Activated T-helper 1 cell treated with anti-CD3 and anti-CD28 coated beads, Interleukin-12 subunit alpha, Interleukin-12 subunit beta, Interleukin-2, Interleukin-4 antibody, amounts not matched to agents 30 ng/mL and 10 ng/mL and 1 ng/mL, durations not matched to agents 14 hours and 24 hours and 36 hours (primary cell): ENCODE measurements at places on chromosomes 2 and 18. TPM values are rescaled to one million over a fixed set of nuclear protein-coding genes. Genes with fewer than 3 reads are reported as not detected.
A peak's percentile ranks its signal among the peaks of the same experiment; 100 is the strongest.

DNA sequence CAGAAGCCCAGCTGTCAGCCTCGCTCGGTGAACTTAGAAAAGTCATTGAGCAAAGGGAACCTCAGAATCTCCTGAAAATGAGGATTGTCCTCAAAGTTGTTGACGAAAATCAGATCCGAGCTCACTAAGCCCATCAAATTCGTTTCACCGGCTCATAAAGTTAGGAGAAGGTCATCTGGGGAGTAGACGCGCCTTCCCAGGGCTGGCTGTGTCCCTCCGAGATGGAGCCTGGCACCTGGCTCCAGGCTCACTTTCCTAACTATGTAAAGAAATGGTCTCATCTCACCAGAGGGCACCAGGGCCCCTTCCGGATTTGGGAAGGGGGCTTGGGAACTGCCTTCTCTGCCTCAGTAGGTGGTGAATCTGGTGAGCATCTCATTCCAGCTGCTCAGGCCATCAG lies 145.5 kb downstream of the PXDN start:
- no peak for DNase-seq

Gene GATA6
- total RNA-seq: not detected in 2 replicates

Gene STRN
- total RNA-seq: 28.8 and 29.0 TPM in 2 replicates

GRCh38 chr18:26119246-26119645 lies 14.4 kb upstream of the PSMA8 start:
- no peak for DNase-seq

Gene BCL11A
- not detected in 2 replicates for total RNA-seq

GRCh38 chr2:187640926-187641510 lies 86.8 kb upstream of the TFPI start:
- DNase-seq: no peak

GRCh38 chr2:8235419-8235818 lies 446.4 kb upstream of the ID2 start:
- DNase-seq: no peak

Gene CCDC74A
- total RNA-seq: 1.4 and 1.6 TPM in 2 replicates

DNA sequence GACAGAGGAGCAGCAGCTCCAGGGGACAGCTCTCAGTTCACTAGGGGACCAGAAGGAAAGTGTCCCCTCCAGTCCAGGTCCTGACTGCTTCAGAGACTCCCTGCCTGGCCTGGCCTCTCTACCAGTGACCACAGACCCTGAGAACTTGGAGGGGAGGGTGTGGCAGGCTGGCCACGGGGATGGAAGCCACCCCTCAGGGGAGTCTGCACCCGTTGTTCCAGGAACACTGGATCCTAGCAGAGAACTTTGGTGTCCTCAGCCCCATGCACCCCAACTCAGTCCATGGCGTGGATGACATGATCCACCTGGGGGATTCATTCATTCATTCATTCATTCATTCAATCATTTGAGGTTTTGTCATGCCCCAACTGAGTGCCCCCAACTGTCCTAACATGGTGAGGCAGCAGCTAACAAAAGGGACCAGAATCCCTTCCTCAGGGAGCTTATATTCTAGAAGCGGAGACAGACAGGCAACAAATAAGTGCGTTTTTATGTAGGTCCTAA lies 31.9 kb downstream of the MYO7B start:
- no peak for DNase-seq

GRCh38 chr2:165891345-165891744 lies 62.2 kb downstream of the TTC21B start:
- no peak for DNase-seq

GRCh38 chr18:63253014-63253413 lies 66.6 kb downstream of the BCL2 start:
- no peak for DNase-seq

Gene KCNS3
- 0.07 TPM in 1 of 2 replicates, not detected in the other for total RNA-seq

Gene CRACDL
- total RNA-seq: 0.13 and 0.32 TPM in 2 replicates

Gene CPLX4
- total RNA-seq: not detected in 2 replicates

- DNase-seq: peak; percentile 12
Observed at GRCh38 chr2:131105950-131106801, 1.0 kb downstream of the PLEKHB2 start.

Gene ASAP2
- total RNA-seq: 0.34 and 1.2 TPM in 2 replicates

Gene RBM44
- total RNA-seq: 0.49 and 1.1 TPM in 2 replicates

Gene MREG
- total RNA-seq: 9.2 and 10.1 TPM in 2 replicates

- DNase-seq: no peak
Observed at GRCh38 chr2:126512026-126512425, 143.9 kb upstream of the GYPC start.

Gene PAX3
- not detected in 2 replicates for total RNA-seq

Gene CLEC4F
- 0.10 TPM in 1 of 2 replicates, not detected in the other for total RNA-seq

GRCh38 chr2:232910376-232910775 lies 40.3 kb downstream of the SNORC start:
- no peak for DNase-seq

DNA sequence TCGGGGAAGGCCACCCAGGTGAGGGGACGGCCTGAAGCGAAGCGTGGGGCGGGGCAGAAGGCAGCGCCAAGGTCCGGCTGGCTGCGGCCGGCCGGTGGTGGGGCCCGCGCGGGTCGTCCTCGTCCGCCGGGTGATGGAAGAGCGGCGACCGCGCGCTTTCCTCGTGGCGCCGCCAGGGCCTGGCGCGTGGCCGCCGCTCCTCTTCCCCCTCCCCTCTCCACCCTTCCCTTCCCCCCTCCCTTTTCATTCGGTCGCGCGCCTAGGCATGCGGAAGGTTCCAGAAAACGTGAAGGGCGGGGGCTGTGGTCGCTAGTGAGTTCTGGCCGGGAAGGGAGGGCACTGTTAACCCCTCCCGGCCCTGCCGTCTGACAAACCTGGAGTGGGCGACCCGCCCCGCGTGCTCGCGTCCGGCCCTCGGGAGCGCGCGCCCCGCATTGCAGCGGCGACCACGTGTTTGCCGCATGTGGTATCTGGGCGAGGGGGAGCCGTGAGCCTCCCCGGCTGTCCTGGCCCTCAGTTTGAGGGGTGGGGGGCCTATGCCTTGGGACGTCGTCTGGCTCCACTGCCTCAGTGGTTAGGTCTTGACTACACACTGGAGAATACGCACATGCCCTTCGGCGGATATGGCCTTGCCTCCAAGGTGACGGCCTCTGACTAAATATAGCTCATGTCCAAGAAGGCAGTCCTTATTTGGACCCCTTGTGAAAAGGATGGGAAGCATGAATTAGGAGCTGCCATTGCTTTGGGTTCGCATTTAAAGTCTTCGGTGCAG lies 579 bp downstream of the MAT2A start:
- peak; percentile 68 for DNase-seq

- DNase-seq: no peak
Observed at GRCh38 chr2:36564377-36564930, 33.5 kb downstream of the FEZ2 start.

GRCh38 chr2:46393347-46393820 lies 86.0 kb upstream of the TMEM247 start:
- no peak for DNase-seq

Gene GRB14
- not detected in 2 replicates for total RNA-seq

Gene ABCA12
- not detected in 2 replicates for total RNA-seq

- DNase-seq: no peak
Observed at GRCh38 chr2:11569636-11570035, 35.8 kb downstream of the GREB1 start.

- no peak for DNase-seq
Observed at GRCh38 chr18:80229766-80230745, 17.3 kb downstream of the PARD6G start.

Gene CXXC1
- total RNA-seq: 114 and 117 TPM in 2 replicates

- DNase-seq: no peak
Observed at GRCh38 chr18:43587538-43588153, 310.4 kb upstream of the SYT4 start.

Gene SERPINB11
- not detected in 2 replicates for total RNA-seq

- no peak for DNase-seq
Observed at GRCh38 chr2:20034821-20035220, 16.6 kb downstream of the LAPTM4A start.

Gene FAP
- total RNA-seq: not detected in 2 replicates

DNA sequence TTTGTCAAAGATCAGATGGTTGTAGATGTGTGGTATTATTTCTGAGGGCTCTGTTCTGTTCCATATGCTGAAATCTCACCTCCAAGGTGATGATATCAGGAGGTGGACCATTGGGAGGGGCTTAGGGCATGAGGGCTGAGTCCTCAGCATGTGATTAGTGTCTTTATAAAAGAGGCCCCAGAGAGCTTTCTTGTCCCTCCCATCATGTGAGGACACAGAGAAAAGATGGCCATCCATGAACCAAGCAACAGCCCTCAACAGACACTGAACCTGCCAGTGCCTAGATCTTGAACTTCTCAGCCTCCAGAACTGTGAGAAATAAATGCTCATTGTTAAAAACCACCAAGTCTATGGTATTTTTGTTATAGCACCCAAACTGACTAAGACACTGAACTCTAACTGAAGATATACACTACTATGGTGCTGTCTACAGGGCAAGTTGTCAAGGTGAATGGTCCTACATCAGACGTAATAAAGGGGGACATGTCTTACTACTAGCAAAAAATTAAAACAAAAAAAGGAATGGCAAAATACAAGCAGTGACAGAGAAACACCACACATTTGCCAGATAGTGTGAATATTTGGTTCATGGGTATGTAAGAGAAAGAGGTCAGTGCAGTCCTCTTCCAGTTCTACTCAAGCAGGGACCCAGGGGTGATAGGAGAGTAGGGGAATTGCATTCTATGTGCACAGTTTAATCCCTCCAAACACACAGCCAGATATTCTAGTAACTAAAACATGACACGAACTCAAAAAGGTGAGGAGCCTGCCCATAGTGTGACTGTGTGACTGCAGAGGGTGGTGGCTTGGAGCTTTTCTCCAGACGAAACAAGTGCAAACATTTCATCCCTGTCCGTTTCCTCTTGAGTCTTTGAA lies 164.4 kb upstream of the MYCN start:
- DNase-seq: no peak

GRCh38 chr2:50263728-50264127 lies 768.2 kb downstream of the NRXN1 start:
- no peak for DNase-seq

Gene C2orf78
- total RNA-seq: not detected in 2 replicates

DNA sequence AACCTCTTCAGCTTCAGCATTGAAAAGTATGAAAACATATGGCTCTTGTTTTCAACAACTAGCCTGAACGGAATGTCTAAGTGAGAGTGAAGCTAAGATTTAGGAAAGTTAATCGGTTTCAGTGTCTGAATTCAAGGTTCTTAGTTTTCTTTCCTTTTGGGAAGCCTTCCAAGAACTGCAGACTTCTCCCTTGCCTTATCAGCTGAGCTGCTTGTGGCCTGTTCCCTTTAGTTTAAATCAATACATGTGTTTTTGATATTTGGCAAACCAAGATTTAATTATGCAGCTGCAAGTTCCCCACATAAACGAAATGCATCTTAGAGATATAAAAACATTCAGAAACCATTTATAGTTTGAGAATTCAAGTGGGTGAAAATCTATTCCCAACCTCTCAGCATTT lies 274.3 kb upstream of the NRP2 start:
- no peak for DNase-seq

DNA sequence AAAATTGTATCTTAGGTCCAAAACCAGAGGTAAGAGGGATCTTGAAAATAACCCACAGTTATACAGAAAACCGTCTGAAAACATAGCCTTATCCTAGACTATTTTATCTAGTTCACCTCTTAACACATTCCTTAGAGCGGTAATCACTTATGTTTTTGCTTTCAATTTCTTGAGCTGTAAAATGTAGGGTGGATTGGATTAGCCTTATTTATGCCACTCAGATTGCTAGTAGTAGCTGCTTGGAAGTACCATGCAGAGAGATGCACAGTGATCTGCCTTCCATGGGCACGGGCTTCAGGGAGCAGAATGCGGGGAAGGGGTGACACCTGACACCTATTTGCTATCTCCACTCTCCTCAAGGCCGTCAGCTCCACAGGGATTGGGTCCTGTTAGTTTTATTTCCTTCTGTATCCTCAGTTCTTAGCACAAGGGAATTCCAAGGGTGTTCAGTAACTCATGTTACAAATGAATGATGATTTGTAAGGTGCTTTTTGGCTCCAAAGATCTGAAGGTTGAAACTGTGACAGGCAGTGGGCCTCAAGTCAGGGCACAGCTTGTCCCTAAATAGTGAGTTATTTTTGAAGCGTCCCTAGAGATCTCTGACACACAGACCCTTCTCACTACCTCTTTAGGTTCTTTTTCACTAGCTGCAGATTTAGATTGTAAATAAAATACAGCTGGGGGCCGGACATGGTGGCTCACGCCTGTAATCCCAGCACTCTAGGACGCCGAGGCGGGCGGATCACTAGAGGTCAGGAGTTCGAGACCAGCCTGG lies 64.0 kb upstream of the PMAIP1 start:
- DNase-seq: no peak

GRCh38 chr2:240303896-240304745 lies 131.3 kb upstream of the GPC1 start:
- no peak for DNase-seq

Gene ZNG1B
- 35.5 and 36.4 TPM in 2 replicates for total RNA-seq

Gene PTPRM
- 10.4 and 10.7 TPM in 2 replicates for total RNA-seq
